Testis (tissue), 5 donors: ENCODE measurements at places on chromosomes 5 and 9.
A peak's percentile ranks its signal among the peaks of the same experiment; 100 is the strongest.

GRCh38 chr9:129280236-129280622 is 102.2 kb upstream of the IER5L start:
- H3K4me1 ChIP-seq, result peaks cover 5% of the 10 kb centered on the region
- H3K27me3 ChIP-seq, result no peaks in the 10 kb centered on the region
- no peaks in the 10 kb centered on the region for H3K36me3 ChIP-seq
- no peak overlapping the region for H3K27ac ChIP-seq
- DNase-seq, result peak; percentile 9

DNA sequence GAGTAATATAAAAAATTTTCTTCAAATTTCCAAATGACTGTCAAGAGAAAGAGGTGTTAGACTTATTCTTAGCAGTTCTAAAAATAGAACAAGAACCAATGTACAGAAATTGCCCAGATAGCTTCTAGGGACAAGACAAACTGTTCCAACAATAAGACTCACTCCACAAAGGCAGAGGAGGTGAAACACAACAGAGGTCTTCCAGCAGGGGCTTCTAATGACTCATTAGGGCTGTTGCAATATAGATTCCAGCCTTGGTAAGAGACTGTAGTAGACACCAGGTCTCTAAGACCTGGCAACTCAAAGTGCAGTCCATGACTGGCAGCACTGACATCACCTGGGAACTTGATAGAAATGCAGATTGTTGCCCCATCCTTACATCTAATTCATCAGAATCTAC is 134.6 kb upstream of the VLDLR start:
- no peaks in the 10 kb centered on the region for H3K27me3 ChIP-seq
- no peak overlapping the region for H3K27ac ChIP-seq
- no peak for DNase-seq
- H3K4me1 ChIP-seq, result no peaks in the 10 kb centered on the region
- no peaks in the 10 kb centered on the region for H3K36me3 ChIP-seq

DNA sequence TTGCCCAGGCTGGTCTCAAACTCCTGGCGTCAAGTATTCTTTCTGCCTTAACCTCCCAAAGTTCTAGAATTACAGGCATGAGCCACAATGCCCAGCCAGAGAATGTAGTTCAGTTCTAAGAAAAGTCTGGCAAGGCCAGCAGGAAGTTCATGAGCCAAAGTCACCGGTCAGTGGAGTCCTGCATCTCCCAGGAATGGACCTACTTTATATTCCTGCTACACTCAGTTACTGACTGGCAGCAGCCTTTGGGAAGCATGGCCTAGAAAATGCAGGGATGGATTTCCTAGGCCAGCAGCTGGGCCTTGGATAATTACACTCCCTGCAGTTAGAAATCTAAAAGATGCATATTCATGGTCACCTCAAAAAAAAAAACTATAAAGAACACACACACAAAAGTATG is 135.7 kb downstream of the CAAP1 start:
- H3K4me1 ChIP-seq, result no peaks in the 10 kb centered on the region
- H3K27ac ChIP-seq, result no peak overlapping the region
- DNase-seq, result no peak
- no peak overlapping the region for H3K4me3 ChIP-seq

DNA sequence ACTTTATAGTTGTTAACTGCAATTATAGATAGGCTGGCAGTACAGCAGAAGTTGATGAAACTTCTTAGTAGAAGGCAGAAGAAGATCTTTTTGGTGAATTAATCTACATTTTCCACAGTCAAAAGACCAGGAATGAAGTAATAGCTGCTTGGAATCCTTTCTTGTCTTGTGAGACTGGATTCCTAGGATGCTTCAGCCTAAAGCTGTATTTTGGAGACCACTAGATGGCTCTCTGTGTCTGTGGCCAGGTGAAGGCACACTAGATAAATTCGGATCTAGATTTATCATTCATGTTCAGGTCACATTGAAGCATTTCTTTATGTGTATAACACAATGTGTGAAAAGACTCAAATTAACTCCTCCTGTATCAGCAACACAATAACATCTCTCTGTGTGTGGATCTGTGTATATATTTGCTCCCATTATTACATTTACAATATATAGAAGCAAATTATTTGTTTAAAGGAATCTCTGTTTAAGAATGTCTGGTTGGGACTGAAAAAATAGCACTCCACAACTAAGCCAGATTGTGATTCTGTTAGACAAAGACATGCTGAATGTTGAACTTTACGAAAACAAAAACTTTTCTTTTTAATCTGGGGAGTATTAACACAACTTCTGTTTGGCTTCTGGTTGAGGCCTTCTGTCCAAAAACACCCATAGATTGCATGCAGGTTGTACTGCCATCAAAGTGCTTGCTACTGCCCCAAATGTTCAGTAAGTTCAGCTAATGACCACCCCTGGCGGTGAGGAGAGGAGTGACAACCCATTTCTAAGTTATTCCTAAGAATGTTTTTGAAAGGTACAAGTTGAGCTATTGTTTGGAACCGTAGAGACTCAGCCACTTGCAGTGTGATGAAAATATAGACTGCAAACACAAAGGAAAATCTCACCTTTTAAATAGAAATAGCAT is 10.6 kb downstream of the GRIN3A start:
- DNase-seq, result no peak
- no peaks in the 10 kb centered on the region for H3K36me3 ChIP-seq
- H3K4me3 ChIP-seq, result no peak overlapping the region
- no peaks in the 10 kb centered on the region for H3K27me3 ChIP-seq

GRCh38 chr5:132267931-132268768 is 10.7 kb downstream of the PDLIM4 start:
- H3K4me1 ChIP-seq, result peaks cover 11% of the 10 kb centered on the region
- no peak for DNase-seq
- no peaks in the 10 kb centered on the region for H3K27me3 ChIP-seq

DNA sequence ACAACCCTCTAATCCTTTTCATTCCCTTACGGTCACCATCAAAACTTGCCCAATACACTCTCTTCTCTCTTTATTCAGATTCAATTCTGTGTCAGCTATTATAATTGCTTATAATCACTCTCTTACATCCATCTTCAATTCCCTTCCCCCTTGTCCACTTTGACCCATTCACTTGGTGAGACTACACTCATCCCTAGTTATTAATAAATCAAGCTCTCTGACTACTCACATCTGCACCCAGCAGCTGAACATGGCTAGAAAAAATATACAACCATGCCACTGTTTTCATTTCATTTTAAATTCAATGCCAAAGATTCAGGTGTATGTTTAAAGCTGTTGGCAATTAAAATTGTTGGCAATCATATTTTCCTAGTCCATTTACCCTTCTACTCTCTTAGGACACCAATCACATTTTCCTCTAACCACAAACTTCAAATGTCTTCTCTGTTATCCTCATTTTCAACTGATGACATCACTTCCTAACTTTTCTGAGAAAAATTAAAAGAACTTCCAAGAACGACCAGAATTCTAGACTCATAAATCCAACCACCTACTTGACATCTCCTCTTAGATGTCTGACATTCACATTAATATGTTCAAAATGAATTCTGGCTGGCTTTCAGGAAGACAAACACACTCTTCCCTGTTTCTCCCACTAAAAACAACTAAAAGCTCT is 5.5 kb downstream of the C5orf15 start:
- no peaks in the 10 kb centered on the region for H3K36me3 ChIP-seq
- H3K4me3 ChIP-seq, result no peak overlapping the region
- no peaks in the 10 kb centered on the region for H3K4me1 ChIP-seq

DNA sequence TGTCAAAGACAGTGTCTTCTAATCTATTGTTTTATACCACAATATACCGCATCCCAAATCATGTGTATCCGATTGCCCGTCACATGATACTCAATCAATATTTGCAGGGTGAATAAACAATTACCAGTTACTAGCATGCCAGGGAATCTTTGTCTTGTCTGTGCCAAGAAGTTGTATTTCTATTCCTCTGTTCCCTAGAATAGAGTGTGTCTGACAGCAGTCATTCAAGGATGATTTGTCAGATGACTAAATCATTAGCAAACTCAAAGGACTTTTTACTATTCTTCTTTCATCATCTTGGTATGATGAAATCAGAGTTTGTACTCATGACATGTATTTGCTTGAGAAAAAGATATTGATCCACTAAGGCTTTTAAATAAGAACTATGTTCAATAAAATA is 348.8 kb downstream of the HTR1A start:
- H3K27me3 ChIP-seq, result no peaks in the 10 kb centered on the region
- H3K4me1 ChIP-seq, result no peaks in the 10 kb centered on the region
- H3K36me3 ChIP-seq, result no peaks in the 10 kb centered on the region
- no peak overlapping the region for H3K4me3 ChIP-seq
- DNase-seq, result no peak
- no peak overlapping the region for H3K27ac ChIP-seq

GRCh38 chr5:166262395-166262794 is 2029.0 kb upstream of the WWC1 start:
- no peak for DNase-seq
- no peaks in the 10 kb centered on the region for H3K36me3 ChIP-seq
- H3K27me3 ChIP-seq, result no peaks in the 10 kb centered on the region
- no peak overlapping the region for H3K27ac ChIP-seq
- no peaks in the 10 kb centered on the region for H3K4me1 ChIP-seq

GRCh38 chr5:148343603-148344487 is 8.5 kb downstream of the SPINK9 start:
- no peak for DNase-seq
- no peaks in the 10 kb centered on the region for H3K36me3 ChIP-seq
- no peaks in the 10 kb centered on the region for H3K27me3 ChIP-seq
- no peak overlapping the region for H3K27ac ChIP-seq

- no peaks in the 10 kb centered on the region for H3K36me3 ChIP-seq
- H3K4me3 ChIP-seq, result no peak overlapping the region
- DNase-seq, result no peak
These were observed 94.2 kb upstream of the PRRC1 start for GRCh38 chr5:127423173-127423798.
